IPS DF 6.9 (cell line): ENCODE measurements at places on chromosomes 4 and X.

- DNase-seq: no peak
Measured at GRCh38 chr4:69321153-69321729, 41.0 kb downstream of the UGT2B28 start.

GRCh38 chrX:69386681-69387080, 117.4 kb upstream of the NALF2 start:
- DNase-seq: no peak

DNA sequence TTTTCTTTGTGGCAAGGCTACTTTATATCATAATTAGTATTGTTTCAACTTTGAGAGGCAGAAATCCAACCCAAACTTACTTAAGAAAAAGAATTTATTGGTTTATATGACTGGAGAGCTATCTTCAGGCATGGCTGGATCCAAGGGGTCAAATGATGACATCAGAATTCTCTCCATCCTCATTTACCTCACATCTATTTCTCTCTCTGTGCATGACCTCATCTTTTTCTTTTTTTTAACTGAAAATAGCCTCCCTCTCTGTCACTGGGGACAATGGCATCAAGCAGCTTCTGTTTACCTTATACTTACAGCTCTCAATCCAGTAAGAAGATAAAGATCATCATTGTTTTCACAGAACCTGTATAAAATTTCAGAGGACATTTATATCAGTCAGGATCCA, 12.0 kb upstream of the EXOC1L start:
- no peak for DNase-seq

- DNase-seq: no peak
Measured at GRCh38 chr4:14767142-14767541, 235.1 kb upstream of the CPEB2 start.

GRCh38 chr4:71338846-71339593, at the start of gene SLC4A4:
SLC4A4 (plus strand) TSS chr4:71339020.
- DNase-seq: no peak

GRCh38 chr4:85681221-85681657, 206.3 kb downstream of the ARHGAP24 start:
- no peak for DNase-seq

- DNase-seq: no peak
Measured at GRCh38 chr4:13092702-13093101, 391.4 kb downstream of the RAB28 start.
